ENCODE measurements at places on chromosomes 3 and 15. TPM values are rescaled to one million over a fixed set of nuclear protein-coding genes. Genes with fewer than 3 reads are reported as not detected.

The RYR3 gene
- polyA plus RNA-seq, result not detected

The LINGO1 gene
- 0.30 TPM for polyA plus RNA-seq

The C3orf22 gene
- polyA plus RNA-seq, result not detected

The TF gene
- polyA plus RNA-seq, result 0.32 TPM

The TM4SF1 gene
- 1,407 TPM for polyA plus RNA-seq

The HCLS1 gene
- polyA plus RNA-seq, result 43.7 TPM

The GPR62 gene
- 0.04 TPM for polyA plus RNA-seq

The HDAC11 gene
- polyA plus RNA-seq, result 8.3 TPM

The ECE2 gene
- not detected for polyA plus RNA-seq

- no peak for DNase-seq
Observed at GRCh38 chr15:62407216-62407615, 242.1 kb upstream of the C2CD4B start.

DNA sequence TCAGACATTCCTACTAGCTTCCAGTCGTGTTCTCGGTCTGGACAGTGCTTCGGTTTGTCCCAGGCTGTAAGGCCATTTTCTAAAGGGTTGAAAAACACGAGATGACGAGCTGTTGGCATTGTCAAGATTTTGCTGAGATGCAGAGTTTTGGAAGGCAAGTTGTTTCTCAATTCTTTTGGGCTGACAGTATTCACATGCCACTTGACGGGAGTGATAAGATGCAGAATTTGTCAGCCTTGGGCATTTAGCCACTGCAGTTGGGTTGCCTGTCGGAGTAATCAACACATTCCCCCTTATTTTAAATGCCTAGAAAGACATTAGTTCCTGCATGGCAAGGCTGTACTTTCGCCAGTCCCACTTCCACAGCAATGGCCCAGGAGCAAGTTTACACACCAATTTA, 245.2 kb downstream of the NR1D2 start:
- DNase-seq, result no peak

DNA sequence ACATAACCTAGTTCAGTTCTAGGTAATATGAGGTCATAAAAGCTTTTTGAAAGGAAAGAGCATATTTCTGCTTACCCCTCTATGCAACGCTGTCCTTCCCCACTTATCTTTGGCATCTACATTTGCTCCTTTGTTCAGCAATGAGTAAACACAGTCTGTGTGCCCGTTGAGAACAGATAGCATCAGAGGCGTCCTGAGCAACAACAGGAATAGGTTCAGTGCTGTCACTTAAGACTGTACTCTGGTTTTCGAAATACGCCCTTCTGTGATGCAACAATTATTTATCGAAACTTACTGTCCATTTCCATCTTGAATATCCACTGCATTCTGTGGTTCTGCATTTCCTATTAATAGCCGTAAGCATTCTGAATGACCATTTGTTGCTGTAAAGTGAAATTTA, 84.4 kb downstream of the BTD start:
- DNase-seq, result peak; percentile 57

DNA sequence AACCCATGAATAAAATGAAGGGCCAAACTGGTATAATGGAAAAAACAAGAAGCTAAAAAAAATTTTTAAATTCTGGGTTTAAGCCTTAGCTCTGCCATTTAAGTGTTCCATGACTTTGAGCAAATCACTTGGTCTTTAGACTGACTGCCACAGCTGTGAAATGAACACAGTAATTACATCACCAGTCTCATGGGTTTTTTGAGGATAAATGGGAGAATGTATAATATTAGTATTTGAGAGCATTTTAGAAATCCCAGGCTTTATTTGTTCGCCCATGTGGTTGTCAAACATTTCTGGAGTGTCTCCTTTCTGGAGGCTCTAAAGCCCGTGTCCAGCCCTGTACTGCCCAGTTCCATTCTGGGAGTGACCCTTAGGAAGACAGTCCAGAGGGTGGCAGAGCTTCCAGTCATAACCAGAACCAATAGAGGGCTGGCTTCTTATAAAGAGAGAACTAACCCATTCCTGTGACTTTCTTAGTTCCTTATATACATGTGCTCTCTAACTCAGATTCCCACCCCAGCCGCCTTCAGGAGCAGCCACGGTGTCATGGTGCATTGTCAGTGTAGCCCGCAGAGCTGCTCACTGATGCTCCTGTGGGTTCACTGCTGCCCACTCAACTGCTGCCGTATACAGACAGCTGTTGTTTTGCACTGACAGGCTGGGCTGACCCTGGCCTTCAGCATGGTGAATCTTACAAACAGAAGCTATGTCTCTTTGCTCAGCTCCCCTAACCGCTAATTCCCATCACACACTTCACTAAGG, 44.7 kb downstream of the BOC start:
- no peak for DNase-seq

DNA sequence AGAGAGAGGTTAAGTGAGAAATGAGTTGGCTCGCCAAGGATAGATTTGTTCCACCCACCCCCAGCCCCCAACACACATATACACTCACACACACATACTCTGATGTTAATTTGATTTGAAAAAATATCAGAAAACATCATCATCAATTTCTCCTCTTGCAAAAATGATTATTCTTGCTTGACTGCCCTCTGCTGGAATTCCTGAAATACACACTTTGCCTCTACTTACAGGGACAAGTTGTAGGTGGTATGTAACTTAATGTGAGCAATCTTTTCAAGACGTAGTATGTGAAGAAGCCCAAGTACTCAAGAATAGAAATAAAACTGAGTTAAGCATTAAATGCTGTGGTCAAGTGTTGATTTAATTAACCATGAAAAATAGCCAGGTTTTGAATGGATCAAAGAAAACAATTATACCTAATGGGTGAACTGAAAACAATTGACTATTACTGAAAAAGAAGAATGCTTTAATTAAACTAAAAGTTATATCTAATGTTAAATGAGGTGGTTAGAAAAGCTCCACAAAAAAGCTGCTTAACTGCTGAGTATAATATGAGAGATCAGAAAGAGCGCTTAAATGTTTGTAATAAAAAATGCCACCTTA, 46.6 kb upstream of the MDFIC2 start:
- peak; percentile 72 for DNase-seq

- DNase-seq, result peak; percentile 89
Observed at GRCh38 chr3:71168121-71168721, 415.3 kb downstream of the FOXP1 start.

DNA sequence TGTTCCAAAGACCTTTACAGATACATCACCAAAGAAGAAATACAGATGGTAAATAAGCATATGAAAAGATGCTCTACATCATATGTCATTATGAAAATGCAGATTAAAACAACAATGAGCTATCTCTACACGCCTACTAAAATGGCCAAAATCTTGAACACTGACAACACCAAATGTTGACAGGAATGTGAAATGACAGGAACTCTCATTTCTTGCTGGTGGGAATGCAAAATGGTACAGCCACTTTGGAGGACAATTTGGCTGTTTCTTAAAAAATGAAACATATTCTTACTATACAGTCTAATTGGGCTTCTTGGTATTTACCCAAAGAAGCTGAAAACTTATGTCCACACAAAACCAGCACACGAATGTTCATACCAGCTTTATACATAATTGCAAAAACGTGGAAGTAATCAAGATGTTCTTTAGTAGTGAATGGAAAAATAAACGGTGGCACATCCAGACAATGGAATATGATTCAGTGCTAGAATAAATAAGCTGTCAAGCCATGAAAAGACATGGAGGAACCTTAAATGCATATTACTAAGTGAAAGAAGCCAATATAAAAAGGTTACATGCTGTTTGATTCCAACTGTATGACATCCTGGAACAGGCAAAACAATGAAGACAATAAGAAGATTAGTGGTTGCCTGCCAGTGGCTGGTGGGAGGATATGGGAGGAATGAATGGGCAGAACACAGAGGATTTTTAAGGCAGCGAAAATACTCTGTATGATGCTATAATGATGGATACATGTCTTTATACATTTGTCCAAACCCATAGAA, 81.3 kb upstream of the NEDD4 start:
- DNase-seq, result no peak

DNA sequence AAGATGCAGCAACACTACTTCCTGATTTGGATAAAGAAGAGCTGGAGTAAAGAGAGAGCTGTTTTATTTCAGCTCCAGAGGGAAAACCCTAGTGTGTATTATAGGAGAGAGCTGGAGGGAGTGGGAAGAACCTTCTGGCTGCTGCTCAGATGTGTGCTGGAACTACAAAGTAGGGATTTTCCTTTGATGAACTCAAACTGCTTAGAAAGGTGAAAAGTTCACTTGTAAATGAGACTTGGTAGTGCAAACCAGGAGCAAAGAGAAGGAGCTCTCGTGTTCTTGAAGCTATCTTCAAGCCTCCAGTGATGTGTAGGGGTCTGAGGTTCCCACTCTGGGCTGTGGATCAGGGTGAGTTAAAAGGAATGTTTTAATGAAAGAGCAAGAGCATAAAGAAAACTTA, 110.4 kb downstream of the EDEM1 start:
- no peak for DNase-seq

GRCh38 chr15:98713585-98714001, 65.3 kb downstream of the IGF1R start:
- peak; percentile 31 for DNase-seq

DNA sequence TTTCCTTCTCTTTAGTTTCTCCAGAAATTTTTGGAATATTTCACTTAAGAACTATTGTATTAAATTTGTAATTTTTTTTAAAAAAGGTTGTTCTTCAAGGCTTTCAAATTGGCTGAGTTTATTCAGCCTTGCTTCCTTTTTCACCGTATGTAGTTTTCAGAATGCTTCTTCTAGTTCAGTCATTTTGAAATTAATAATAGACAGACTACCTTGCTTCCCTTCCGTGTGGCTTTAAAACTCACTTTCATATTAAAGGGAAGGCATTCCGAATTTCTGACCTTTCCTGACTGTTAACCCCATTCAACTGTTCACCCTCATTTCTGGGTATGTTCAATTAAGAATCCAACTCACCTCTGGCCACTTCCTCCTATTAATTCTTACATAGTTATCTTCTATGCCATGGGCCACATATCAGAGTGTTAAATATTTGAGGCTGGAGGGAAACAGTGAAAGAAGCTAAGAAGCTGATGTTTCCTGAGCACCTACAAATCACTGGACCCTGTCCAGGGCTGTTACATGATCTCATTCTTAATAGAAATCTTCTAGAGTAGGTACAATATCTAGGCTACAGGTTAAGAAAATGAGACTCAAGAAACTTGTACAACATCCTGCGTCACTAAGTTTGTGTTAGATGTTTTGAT, 237.5 kb downstream of the P3H2 start:
- DNase-seq, result no peak

- no peak for DNase-seq
Observed at GRCh38 chr3:109696932-109697331, 359.6 kb upstream of the DPPA4 start.

DNA sequence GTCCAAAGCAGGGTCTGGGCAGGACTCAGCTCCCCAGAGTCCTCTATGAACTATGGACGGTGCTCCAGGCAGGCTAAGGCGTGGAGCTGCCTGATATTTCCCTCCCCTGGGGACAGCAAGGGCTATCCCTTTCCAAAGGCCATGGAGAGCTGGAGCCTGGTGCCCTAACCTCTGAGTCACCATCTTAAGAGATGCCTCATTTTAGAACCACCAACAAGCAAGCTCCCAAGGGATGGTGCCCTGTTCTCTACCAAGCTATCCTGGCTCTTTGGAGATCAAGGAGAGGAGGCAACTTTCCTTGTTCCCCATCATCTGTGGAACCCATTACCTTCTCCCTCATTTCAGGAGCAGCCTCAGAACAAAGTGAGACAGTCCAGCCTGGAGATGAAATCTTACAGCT, 15.7 kb downstream of the STARD5 start:
- DNase-seq, result no peak

GRCh38 chr15:72749700-72750099, 33.9 kb downstream of the ADPGK start:
- DNase-seq, result no peak

GRCh38 chr3:190734490-190734889, 128.0 kb downstream of the GMNC start:
- no peak for DNase-seq

DNA sequence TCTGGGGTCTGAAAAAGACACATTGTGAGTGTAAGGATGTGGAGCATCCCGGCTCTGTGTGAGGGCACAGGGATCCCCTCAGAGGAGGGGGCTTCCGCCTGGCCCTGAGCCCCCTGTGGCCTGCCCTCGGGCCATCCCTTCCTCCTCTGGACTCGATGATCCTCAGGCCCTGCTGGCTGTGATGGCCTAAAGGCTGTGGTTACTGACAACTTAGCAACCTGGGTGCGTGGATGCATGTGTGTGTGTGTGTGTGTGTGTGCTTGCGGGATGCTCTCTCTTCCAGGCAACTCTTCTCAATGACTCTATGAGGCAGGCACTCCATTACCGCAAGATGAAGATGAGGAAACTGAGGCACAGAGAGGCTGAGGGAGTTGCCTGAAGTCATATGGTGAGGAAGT, 66.0 kb downstream of the ASB7 start:
- DNase-seq, result no peak

DNA sequence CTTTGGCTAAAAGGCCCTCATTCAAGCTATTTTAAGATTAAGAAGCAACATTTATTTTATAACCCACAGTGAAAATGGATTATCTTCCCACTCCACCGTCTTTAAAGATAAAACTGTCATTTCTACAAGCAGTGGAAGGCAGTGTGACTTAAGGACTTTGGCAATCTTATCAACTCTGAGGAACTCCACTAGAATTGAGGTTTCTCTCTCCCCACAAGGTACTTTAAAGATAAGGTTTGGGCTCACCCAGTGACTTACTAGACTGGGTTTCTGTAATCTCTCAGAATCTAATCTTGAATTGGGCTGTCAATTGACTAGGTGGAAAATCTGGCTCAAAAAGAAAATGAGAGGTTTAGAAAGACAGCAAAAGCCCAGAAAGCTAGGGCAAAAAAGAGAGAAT, 21.7 kb downstream of the ZNF385D start:
- no peak for DNase-seq

GRCh38 chr3:71142441-71143161, 440.9 kb downstream of the FOXP1 start:
- DNase-seq, result peak; percentile 39

GRCh38 chr3:50642382-50642781, 25.4 kb downstream of the MAPKAPK3 start:
- no peak for DNase-seq

- no peak for DNase-seq
Observed at GRCh38 chr3:119660474-119661440, at the start of gene POPDC2. TSS of gene POPDC2 (minus strand) at chr3:119660589. CDS start at chr3:119660423, 166 bp downstream.

Data from endothelial cell of umbilical vein (primary cell).